ENCODE measurements at places on chromosomes 2 and 18.

GRCh38 chr2:192070099-192070498, 124.6 kb downstream of the TMEFF2 start:
- DNase-seq, result no peak

DNA sequence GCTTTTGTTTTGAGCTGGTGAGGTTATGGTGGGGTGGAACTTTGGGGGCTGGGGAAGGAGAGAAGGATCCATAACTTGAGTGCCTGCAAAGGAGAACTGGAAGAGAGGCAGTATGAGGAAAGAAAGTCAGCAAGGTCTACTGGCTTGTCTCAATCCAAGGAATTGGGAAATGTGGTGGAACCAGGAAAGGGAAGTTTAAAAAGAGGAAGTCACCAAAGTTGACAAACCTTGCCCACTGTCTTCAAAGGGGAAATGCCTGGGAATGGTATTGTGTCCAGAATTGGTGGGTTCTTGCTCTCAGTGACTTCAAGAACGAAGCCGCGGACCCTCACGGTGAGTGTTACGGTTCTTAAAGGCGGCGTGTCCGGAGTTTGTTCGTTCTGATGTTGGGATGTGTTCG, 304.1 kb upstream of the FAM98A start:
- no peak for DNase-seq

DNA sequence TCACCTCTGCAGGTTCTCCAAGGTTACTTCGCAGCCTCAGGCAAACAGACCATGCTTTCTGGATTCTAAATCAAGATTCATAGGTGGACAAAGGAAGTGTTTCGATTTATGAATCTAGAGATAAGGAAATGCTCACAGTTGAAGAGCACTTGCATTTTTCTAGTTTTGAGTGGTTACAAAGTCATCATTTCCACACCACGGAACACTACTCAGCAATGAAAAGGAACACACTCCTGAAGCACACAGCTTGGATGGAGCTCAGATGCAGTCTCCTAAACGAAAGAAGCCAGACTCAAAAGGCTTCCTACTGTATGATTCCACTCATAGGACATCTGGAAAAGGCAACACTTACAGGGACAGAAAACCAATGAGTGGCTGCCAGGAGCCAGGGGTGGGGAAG, 31.7 kb downstream of the SDC1 start:
- DNase-seq, result no peak

GRCh38 chr18:57976230-57976773, 67.7 kb upstream of the NEDD4L start:
- no peak for DNase-seq

- DNase-seq, result no peak
Measured at GRCh38 chr18:75871596-75871995, 444.1 kb upstream of the SMIM21 start.

GRCh38 chr2:141856215-141856919, 274.4 kb downstream of the LRP1B start:
- DNase-seq, result no peak

DNA sequence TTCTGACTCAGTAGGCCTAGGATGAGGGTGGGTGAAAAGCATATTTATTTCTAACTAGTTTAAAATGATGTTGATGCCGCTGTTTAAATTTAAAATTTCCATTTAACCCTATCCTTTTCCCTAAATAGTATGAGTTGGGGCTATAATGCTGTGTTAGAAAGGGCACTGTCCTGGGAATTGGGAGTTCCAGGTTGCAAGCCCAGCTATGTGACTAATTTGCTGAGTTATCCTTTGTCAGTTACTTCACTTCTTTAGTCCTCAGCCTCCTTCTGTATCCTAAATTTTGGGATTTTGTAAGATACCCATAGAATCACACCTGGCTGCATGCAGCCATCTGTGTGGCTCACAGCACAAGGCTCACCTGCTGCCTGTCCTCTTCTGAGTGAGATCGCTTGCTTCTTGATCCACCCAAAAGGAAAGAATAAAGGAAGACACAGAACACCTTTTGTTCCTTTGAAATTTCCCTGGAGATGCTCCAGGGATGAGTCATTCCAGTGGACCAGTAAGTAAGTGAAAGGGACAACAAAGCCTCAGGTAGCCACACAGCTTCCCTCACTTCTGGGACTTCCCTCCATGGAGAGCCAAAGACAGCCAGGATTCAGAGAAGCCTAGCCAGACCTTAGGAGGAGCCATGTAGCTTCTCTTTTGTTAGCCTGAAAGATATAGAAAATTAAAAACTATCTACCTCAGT, 97.2 kb downstream of the DTNA start:
- no peak for DNase-seq

- DNase-seq, result no peak
Measured at GRCh38 chr2:27828305-27828704, 56.8 kb downstream of the MRPL33 start.

Measured in NCI-H2107 (cell line).